HFF-Myc (cell line): ENCODE measurements at places on chromosomes 7 and 10.

GRCh38 chr7:150784954-150785353 is 15.2 kb downstream of the TMEM176B start:
- DNase-seq: no peak

DNA sequence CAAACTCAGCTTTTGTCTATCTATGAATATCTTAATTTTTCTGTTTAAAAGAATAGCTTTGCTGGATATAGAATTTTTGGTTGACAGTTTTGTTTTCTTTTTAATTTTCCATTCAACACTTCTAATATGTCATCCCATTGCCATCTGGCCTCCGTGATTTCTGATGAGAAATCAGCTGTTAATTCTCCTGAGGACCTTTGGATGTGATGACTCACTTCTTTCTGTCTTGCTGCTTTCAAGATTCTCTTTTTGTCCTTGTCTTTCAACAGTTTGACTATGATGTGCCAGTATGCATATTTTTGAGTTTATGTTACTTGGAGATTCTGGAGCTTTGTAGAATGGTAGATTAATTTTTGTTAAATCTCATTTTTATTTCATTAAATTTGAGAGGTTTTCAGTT is 38.4 kb downstream of the ZNF518A start:
- DNase-seq: no peak

GRCh38 chr7:51021906-51022570 is 239.3 kb upstream of the GRB10 start:
- no peak for DNase-seq

- no peak for DNase-seq
Measured at GRCh38 chr10:86258941-86259340, 107.7 kb downstream of the GRID1 start.

DNA sequence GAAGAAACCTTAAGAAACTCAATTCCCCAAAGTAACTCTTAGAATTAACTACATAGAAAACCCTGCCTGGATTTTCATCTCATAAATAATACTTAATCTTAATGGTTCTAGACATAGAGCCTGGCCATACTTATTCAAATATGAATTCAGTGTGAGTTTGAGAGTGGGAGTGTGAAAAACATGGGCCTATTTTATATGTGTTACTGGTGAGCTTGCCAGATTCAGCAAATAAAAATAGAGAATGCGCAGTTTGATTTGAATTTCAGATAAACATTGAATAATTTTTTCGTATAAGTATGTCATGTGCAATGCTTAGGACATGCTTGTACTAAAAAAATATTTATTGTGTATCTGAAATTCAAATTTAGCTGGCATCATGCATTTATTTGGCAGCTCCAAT is 473.9 kb upstream of the FZD8 start:
- DNase-seq: no peak

DNA sequence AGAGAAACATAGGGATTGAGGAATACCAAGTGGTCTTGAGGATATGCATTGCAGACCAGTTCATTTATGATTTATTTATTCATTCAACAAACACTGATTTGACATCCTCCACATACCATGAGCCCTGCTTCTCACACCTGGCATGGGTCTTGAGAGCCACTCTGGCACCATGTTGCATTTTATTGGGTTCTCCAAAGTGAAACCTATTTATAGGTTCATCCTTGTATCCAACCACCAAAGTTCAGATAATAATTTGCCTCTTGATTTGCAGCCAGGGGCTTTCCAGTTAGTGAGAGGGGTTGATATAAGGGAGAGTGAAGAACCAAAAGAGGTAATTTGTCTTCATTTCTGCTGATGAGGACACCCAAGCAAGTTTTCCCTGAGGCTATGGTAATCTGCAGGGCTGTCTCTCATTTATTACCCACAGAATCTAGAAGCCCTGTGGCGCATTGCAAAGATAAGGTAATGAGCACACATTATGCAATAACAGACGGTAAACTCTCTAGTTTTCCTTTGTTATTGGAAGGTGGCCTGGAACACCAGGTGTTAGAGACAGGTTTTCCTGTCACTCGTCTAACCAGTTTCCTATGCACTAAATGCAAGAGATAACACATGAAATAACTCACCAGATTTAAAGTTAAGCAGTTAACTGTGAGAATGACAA is 28.8 kb upstream of the ICA1 start:
- DNase-seq: no peak
